Stimulated activated naive B cell treated with anti-CD40 and anti-IgM and Interleukin-4, amounts not matched to agents 10 μg/mL and 1 μg/mL and 100 μg/mL, for 72 hours (primary cell): ENCODE measurements at places on chromosomes 1 and 21.
A peak's percentile ranks its signal among the peaks of the same experiment; 100 is the strongest.

GRCh38 chr1:229664133-229664689 is 38.2 kb downstream of the URB2 start:
- peak; percentile 59 for DNase-seq

GRCh38 chr1:47436979-47437446 is 831 bp upstream of the FOXD2 start:
- no peak for DNase-seq

DNA sequence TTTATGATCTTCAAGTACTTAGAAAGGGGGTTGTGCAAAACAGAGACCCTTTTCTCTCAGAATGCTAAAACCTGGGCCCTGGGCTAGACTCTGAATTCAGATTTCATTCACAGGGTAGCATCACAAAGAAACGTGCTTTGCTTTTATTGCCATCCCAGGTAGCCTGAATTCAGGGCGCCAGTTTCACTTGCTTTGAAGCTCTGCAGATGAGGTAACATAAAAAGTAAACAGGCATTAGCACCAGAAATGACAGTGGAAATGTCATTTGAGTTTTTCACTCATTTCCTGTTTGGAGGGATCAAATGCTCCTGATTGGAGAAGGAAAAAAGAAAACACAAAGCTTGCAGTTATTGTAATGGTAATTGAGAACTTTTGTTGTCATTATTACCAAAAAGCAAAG is 2.6 kb downstream of the SYPL2 start:
- DNase-seq = no peak

DNA sequence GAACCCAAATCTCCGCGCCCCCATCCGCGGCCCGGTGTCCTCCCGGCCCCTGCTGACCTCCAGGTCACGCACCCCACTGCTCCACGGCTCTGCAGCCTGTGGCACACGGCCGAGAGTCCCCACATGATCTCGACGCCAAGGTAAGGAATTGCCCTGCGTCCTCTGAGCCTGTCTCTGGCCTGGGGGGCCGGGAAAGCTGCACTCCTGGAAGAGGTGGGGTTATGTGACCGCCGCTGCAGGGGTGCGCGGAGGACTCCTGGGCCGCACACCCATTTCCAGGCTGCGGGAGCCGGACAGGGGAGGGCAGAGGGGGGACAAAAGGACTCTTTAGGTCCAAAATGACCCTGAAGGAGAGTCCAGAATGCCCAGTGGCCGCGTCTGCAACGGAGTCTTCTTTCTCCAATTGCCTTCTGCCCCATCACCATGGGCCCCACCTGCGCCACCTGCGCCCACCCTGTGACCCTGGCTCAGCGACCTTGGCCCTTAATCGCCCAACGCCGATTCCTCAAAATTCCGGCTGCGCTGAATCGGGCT is 997 bp upstream of the SIM2 start:
- no peak for DNase-seq

GRCh38 chr1:51714374-51715019 is 97.6 kb downstream of the OSBPL9 start:
- DNase-seq = no peak
